ENCODE measurements at places on chromosomes 11 and 22.

DNA sequence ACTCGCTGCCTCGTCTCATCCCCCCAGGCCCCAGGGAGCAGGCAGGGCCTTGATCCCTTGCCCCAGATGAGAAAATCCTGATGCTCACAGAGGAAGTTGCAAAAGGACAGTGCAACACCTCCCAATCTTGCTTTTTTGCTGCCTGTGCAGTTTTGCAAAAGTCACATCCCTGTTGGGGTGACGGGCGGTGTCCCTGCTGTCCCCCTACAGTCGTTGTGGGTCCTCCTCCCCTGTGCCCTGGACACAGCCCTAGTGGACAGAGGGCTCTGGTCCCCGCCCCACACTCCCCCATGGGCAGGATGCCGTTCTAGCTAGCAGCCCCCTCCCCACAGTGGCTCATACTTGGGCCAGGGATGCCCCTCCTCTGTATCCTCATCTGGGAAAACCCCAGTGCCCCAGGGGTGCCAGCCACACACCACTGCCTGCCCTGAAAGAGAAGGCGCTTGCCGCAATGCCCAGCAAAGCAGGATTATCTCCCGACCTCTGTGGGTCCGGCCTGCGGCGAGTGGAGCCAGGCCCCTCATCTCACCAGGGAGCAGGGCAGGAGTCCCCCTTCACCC is 18.4 kb upstream of the CTSD start:
- no peak for DNase-seq

DNA sequence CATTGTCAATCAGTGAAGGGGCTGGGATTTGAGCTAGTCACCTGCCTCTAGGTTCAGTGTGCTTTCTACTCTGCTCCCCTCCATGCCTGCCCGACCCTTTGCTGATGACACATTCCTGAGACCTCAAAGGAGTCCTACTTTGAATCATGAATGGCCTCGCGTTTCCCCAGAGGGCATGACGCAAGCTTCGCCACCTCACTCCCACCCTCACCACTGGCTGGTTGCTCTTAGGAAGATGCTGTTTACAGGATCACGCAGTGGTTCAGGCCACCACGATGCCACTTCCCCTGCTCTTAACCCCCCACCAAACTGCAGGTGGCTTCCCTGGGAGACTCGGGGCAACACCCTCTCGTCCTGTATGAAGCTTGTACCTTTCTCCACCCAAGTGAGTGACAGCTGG is 62.9 kb upstream of the B3GAT1 start:
- DNase-seq = no peak

- DNase-seq = no peak
These were observed 34.9 kb downstream of the ST3GAL4 start for GRCh38 chr11:126390272-126390867.

- no peak for DNase-seq
These were observed 23.1 kb upstream of the GLYATL2 start for GRCh38 chr11:58867556-58867955.

GRCh38 chr11:85809191-85809590 is 1.8 kb downstream of the SYTL2 start:
- DNase-seq = no peak

GRCh38 chr22:40922484-40923303 is 28.5 kb upstream of the RBX1 start:
- DNase-seq = no peak

- DNase-seq = peak; percentile 41
These were observed 110.6 kb downstream of the NECTIN1 start for GRCh38 chr11:119618208-119618909.

DNA sequence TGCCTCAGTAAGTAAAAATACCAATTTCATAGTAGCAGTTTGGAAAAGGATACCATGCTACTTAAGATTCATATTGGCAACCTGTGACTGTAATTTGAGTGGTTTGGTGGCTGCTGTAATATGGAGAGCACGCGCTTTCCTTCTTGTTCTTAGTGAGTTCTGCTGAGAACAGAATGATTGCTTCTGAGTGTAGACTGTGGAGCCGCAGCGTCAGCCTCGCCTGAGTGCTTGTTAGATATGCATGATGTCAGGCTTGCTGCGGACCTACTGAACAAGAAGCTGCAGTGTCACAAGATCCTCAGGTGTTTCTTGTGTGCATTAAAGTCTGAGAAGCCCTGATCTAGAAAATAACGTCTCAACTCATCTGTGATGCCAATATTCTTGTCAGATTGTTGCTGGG is 143.2 kb downstream of the ARHGAP42 start:
- no peak for DNase-seq

GRCh38 chr11:120540744-120541465 is 29.4 kb downstream of the GRIK4 start:
- no peak for DNase-seq

- no peak for DNase-seq
These were observed 48.2 kb downstream of the ELFN2 start for GRCh38 chr22:37379085-37379484.

- DNase-seq = no peak
These were observed 75.6 kb upstream of the HEPHL1 start for GRCh38 chr11:93945596-93945995.

DNA sequence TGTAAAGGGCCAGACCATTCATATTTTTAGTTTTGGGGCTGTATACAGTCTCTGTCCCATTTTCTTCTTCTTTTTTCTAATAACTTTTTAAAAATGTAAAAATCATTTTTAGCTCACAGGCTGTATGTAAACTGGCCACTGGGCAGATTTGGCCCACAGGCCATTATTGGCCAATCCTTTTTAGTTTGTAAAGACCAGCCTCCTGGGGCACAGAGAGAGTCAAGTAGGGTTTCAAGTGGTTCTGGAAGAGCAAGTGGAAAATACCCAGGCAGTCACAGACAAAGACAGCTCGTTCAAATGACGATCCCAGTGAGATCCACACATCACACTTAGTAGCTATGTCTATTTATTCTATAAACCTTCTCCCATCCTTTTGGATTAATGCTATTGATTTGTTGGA is 150.2 kb upstream of the ARHGAP20 start:
- DNase-seq = no peak

DNA sequence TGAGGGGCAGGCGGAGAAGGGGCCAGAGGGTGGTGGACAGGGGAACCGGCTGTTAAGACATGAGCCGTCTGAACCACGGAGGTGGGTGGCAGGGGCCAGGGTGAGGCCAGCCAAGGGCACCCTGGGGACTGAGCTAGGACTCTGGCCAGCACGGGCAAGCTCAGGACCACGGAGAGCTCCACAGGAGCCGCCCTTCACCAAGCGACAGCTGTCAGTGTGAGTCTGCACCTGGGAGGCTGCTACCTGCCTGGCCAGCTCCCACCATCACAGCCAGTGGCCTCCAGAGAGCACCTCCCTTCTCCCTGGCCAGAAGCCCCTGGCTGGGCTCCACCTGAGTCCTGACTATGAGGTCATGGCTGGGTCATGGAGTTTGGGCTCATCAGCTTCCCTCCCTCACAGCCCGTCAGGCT is 21.6 kb downstream of the MGAT3 start:
- DNase-seq = peak; percentile 58

DNA sequence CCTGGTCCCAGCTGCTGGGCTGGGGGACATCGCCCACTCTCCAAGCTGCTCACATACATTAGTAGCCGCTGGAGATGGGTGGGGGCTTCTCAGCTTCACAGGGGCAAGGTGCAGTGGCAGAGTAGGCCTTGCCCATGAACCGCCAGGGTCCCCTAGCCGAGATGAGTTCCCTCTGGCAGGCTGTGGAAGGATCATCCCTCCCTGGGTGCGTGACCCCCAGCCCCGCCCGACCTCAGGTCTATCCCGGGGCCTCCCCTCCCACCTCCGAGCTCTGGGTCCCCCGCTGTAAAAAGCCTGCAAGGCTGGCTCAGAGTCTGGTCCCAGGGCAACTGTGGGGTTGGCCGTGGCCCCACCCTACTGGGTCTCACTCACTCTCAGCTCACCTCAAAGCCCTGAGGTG is 15.3 kb upstream of the TPCN2 start:
- no peak for DNase-seq

DNA sequence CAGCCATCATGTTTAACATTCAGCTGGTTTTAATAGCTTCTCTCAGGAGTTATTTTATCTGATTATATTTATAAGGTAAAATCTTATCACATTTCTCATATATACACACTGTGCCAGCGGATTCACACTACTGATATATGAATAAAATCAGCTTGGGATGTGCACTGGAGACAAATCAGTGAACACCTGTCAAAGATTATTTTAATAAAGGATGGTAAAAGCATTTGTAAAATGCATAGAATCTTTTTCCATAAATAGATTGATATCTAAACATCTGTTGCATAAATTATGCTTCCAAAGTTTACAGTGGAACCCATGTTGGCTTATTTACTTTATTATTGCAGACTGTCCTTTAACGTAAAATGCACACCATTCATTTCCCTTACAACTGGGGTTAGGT is 1125.8 kb upstream of the CNTN5 start:
- no peak for DNase-seq

DNA sequence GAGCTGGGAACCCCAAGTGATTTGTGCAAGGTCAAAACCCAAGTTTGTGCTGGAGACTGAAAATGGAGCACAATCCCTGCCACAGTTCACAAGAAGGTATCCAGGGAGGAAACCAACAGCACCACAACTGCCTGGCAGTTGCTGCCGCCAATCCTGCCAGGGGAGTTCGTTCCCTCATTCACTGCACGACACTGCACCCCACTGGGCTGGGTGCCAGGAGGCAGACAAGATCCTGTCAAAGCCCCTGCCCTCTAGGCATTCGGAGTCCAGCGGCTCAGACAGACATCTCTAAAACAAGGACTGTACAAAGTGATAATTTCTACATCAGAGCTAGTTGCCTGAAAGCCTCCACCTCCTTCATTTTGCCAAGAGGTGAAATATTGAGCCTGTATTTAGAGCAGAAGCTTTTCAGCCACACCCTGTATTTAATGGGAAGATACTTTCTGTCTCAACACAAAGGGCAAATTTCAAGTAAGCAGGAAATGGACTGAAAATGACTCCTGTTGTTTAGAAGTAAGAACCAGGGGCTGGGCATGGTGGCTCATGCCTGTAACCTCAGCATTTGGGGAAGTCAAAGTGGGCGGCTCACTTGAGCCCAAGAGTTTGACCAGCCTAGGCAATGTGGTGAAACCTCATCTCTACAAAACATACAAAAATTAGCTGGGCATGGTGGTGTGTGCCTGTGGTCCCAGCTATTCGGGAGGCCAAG is 277.4 kb upstream of the NARS2 start:
- DNase-seq = no peak

DNA sequence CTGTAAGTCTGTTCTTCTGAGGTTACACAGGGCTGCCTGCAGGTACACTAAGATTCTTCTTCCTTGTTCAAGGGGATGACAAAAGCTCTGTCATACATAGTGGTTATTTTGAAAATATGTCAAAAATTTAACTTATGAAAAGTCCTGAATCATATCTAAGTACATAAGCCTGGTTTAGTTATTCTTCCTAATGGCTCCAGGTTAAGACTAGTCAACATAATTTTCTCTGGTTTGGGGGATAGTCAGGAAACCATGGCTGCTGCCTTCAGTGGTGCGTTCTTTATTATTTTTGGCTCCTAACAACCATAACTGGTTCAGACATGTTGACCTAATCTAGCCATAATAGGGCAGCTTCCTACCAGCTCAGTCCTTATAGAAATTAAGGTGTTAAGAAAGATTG is 257.4 kb upstream of the DDI1 start:
- DNase-seq = no peak

- peak; percentile 54 for DNase-seq
These were observed 113.1 kb upstream of the NNMT start for GRCh38 chr11:114183044-114183511.
